B cell (primary cell): ENCODE measurements at places on chromosomes 13 and 19. TPM values are rescaled to one million over a fixed set of nuclear protein-coding genes. Genes with fewer than 3 reads are reported as not detected.
A peak's percentile ranks its signal among the peaks of the same experiment; 100 is the strongest.

DNA sequence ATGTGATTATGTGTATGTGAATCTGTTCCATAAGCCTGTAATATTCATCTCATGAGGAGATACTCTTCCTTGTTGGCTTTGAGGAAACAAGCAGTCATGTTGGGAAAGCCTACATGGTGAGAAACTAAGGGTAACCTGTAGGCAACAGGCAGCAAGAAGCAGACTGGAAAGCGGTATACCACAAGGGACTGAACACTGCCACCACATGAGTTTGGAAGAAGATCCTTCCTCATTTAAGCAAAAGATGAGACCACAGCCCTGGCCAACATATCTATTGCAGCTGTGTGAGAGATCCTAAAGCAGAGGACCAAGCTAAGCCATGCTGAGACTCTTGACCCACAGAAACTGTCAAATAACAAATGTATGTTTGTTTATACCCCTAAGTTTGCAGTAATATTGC lies 134.8 kb downstream of the B3GLCT start:
- DNase-seq: no peak

GRCh38 chr19:47027586-47028088 lies 8.0 kb downstream of the NPAS1 start:
- DNase-seq: no peak

DNA sequence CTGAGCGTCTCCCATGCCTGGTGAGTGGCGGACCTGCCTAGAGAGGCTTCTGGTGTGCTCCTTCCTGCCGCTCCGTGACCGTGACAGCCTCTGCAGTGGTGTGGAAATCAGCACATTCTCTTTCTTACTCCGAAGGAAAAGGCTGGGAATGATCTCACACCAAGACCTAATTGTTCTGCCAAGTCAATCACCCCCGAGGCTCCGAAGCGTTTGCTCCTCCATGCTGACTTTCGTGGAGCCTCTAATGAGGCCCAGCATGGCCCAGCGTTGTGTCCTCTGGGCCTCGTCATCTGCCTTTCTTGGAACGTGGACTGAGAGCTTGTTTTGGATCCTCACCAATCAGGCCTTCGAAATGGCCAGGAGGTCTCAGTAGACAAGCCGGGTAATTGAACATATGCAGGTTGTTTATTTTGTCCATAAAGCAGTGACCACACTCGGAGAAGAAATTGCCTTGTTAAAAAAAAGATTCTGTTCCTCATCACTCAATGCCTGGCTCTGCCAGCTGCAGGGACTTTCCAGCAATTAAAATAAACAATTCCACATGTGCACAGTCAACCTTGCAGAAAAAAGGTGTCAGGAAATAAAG lies 107.1 kb downstream of the UBL3 start:
- DNase-seq: no peak

GRCh38 chr13:51873117-51873798 lies 11.5 kb downstream of the CCDC70 start:
- DNase-seq: no peak

DNA sequence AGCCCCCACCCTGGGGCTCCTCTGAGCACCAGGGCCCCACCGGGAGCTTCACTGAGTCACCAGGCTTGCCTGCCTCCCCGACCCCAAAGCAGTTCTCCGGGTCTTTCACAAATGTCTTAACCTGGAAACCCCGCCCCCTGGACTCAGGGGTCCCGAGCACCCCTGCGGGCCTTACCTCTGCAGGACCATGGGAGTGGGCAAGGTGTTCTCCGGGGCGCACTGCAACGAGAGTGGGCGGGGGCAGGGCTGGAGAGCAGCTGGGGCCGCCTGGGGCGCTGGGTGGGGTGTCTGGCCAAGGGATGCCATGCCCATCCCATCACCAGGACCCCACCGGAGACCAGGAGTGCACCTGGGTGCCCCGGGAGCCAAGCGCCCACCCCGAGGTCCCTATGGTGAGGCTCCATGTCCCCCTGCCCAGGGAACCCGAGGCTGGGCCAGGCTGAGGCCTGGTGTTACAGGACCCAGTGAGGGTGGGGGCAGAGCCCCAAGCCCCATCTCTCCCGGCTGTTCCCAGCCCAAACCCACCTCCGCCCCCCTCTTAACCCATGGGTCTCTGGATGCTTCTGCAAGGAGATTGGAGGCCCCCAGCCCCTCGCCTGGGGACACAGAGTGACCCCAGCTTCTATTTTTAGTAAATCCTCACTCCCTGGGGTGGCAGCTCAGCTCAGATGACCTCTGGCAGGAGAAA lies 10.9 kb downstream of the MKNK2 start:
- DNase-seq: peak; percentile 41

The GRK1 gene
- total RNA-seq: 0.15 TPM in 1 of 2 replicates, not detected in the other

The FBXO27 gene
- 0.12 TPM in 1 of 2 replicates, not detected in the other for total RNA-seq
